Posterior vena cava (tissue), 2 donors: ENCODE measurements at places on chromosomes 1 and 21.

DNA sequence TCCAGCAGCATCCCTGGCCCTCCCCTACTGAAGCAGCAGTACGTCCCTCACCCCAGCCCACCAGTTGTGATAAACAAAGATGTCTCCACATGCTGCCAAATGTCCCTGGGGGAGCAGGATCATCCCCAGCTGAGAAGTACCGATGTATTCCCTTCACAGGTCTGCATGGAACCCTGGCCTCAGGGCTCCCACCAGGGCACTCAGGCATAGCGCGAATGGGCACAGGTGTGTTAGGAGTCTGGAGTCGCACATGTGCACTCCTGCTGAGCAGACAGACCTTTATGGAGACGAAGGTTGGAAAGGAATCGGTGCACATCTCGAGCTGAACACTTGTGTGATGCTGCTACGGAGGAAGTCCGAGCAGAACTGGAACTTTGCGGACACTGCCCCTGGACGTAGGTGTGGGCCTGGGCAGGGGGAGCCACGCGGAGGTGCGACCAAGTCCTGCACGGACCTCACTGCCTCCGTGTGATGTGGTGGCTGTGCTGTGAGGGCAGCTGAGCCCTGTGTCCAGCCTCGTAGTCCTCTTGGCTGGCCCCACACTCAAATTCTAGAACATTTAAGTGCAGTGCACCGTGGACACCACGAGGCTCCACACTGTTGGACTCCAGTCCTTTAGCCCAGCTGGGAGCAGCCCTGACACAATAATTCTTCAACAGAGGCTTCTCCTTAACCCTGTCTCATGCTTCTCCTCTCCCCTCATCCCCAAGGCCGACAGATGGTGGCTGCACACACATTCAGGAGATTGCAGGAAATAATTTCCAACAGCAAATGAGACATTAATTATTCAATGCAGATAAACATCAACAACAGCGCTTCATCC is 43.4 kb downstream of the RSPH1 start:
- DNase-seq: no peak

- no peak for DNase-seq
Observed at GRCh38 chr1:213513006-213513405, 462.0 kb downstream of the RPS6KC1 start.

DNA sequence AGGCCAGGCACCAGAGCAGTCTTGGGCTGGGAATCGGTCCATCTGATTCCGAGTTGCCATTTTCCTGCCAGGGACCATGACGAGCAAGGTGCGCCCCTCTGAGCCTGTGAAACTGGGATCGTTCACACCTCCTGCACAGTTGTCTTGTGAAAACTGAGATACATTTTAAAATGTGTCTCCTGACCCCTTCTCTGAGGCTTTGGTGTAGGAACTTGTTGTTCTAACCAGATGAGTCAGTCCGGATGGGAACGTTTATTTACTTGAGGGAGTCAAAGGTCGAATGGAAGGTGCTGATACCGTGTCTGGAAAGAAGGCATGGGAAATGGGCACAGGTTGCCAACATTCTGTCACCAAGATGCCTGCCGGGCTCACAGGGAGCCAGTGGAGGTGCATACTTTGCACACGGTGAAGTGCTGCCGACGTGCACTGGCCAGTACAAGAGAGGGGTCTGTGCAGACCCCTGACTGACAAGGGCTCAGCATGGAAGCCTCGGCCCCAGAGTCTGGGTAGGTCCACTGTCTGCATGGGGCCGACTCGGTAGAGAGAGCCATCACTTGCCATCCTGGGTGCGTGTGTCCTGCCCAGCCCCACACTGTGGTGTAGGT is 7.4 kb upstream of the KCNN3 start:
- no peak for DNase-seq

- DNase-seq: no peak
Observed at GRCh38 chr21:38777531-38777930, 28.2 kb upstream of the ETS2 start.

DNA sequence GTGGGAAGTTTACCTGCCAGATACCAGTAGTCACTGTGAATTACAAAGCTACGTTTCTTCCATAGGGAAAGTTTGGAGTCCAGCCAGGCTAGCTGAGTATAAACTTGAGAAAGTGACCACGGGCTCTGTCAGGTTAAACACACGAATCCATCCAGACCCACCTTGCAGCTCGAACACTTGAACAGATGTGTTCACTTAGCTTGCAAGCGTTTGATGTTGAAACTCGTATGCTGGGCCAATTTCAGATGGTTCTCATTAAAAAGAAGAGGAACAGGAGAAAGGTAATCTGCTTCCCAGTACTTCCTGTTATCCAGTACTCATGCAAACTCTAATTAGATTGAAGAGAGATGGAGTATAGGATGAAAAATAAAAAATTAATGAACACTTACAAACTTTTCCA is 636.4 kb downstream of the SMYD3 start:
- DNase-seq: no peak

- no peak for DNase-seq
Observed at GRCh38 chr1:228842094-228842775, 107.0 kb downstream of the RHOU start.

GRCh38 chr1:60394436-60394835 is 320.9 kb upstream of the C1orf87 start:
- no peak for DNase-seq

- DNase-seq: no peak
Observed at GRCh38 chr21:33924766-33925100, 9.1 kb upstream of the ATP5PO start.
